ENCODE measurements at places on chromosomes 3 and 15.

DNA sequence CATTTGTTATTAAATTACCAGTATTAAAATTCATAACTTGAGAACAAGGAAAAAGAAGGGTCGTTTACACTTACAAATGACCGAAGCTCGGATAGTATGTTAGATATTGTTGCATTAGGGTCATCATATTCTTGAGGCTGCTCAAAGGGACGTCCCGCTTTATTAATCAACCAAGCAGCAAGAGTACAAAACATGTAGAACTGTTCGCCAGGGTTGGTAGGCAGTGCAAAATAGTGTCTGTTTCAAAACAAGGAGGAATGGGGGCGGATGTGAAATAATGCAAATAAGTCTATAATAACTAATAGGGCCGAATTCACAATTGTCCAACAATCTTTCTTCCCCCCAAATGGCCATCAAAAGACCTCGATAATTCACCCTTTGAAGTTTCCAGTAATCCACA lies 2.9 kb downstream of the IFT57 start:
- DNase-seq = no peak

- DNase-seq = no peak
Measured at GRCh38 chr3:45642731-45643152, 46.5 kb upstream of the SACM1L start.

DNA sequence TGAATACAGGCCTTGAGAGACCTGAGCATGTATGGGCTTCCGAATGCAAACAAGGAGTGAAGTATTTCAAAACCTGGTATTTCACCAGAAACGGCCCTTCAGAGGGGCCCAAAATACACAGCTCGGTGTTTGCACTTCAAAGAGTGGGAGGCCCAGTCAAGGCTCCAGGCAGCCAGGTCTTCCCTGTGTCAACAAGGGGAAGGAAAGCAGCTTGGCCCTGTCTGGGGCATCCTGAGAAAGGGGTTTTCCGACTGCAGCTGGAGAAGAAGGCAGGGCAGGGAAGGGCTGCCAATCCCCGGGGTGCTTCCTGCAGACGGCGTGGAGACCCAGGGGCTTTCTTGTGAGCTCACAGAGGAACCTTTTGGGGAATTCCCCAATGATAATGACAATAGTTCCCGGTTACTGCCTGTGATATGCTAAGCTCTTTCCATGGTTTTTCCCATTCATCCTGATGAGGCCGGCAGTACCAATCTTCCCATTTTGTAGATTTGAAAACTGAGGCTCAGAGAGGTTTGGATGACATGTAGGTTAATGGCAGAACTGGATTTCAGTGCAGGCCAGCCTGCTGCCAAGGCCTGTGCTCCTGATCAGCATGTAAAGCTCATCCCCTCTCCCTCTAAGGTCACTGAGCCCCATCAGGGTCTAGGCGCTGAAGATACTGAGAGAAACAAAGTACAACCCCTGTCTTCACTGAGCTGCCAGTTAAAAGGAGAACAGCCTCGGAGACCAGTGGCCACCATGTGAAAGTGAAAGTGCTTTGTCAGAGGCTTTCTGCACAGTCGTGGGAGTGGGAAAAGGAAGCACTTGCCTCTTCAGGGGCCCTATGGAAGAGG lies 43.0 kb upstream of the TLE3 start:
- DNase-seq = no peak

- no peak for DNase-seq
Measured at GRCh38 chr3:156037356-156037755, 83.0 kb upstream of the KCNAB1 start.

All from left cardiac atrium (tissue), 4 donors.